ENCODE measurements at places on chromosomes 12 and 14. TPM values are rescaled to one million over a fixed set of nuclear protein-coding genes. Genes with fewer than 3 reads are reported as not detected.

DNA sequence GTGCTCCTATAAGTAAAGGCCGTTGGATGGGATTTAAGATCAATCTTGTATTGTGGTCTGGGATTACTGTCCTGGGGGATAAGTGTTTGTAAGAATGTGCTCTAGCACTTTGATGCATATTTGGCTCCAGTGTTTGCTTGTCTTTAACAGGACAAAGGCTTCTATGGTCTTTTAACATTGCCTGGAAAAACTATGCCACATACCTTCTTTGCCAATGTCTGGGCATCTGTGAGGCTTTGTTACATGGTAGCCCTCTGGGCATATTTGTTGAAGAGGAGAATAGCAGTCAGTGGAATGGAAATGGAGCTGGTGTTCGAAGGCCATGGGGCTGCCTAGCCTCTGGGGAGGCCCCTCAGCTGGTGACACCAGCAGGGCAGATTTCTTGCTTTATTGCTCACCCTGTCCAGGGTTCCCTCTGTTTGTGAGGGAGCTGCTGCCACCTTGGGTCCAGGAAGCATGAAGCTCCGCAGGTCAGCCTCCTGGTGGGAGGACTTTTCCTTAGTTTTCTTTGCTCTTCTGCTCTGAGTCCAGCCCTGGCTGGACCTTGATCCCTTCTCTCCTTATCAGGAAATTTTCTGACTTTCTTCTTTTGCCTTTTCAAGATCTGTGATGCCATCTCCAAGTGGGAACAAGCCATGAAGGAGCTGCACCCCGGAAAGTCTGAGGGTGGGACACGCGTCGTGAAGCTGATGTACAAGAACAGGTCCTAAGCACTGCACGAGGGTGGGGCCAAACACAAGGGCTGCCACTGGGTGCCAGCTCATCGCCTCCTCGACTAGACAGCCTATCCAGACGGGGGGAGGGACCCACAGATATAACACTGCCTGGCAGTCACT, 19.5 kb downstream of the PIGH start:
- no peaks in the 10 kb centered on the region for H3K27me3 ChIP-seq
- no peaks in the 10 kb centered on the region for H3K4me1 ChIP-seq
- H3K4me3 ChIP-seq = no peak overlapping the region
- no peak overlapping the region for H3K27ac ChIP-seq

GRCh38 chr14:78974691-78975090, 804.5 kb downstream of the NRXN3 start:
- H3K27ac ChIP-seq = no peak overlapping the region
- H3K4me3 ChIP-seq = no peak overlapping the region
- no peaks in the 10 kb centered on the region for H3K36me3 ChIP-seq
- no peaks in the 10 kb centered on the region for H3K27me3 ChIP-seq
- no peak for DNase-seq

Gene SLC4A8
- total RNA-seq = 2.4 TPM

- H3K27me3 ChIP-seq = no peaks in the 10 kb centered on the region
- H3K4me3 ChIP-seq = no peak overlapping the region
- peaks cover 9% of the 10 kb centered on the region for H3K4me1 ChIP-seq
- no peak overlapping the region for H3K27ac ChIP-seq
Measured at GRCh38 chr12:60394665-60395064, 798.8 kb downstream of the SLC16A7 start.

DNA sequence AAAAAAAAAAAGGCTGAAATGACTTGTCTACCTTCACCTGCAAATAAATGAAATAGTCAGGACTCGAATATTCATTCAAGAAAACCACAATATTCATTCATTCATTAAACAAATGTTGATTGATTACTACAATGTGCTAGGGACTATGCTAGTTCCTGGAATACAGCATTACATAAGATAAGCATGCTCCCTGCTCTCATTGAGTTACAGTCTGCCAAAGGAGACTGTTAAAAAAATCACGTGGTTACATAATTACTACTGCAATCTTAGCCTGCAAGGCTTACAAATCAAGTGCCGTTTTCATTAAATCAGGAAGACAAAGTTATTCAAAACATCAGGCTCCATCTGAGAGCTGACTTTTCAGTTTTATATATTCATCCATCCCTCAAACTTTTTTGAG, 70.4 kb upstream of the RIC8B start:
- H3K27ac ChIP-seq = no peak overlapping the region
- no peak overlapping the region for H3K4me3 ChIP-seq
- DNase-seq = no peak
- H3K27me3 ChIP-seq = no peaks in the 10 kb centered on the region
- H3K36me3 ChIP-seq = no peaks in the 10 kb centered on the region
- no peaks in the 10 kb centered on the region for H3K4me1 ChIP-seq

Gene RNF212B
- total RNA-seq = not detected

- DNase-seq = no peak
- no peak overlapping the region for H3K27ac ChIP-seq
- H3K4me1 ChIP-seq = no peaks in the 10 kb centered on the region
- H3K36me3 ChIP-seq = no peaks in the 10 kb centered on the region
- no peak overlapping the region for H3K4me3 ChIP-seq
Measured at GRCh38 chr14:65487783-65488494, 75.4 kb downstream of the FUT8 start.

Gene TRAF3
- 18.4 TPM for total RNA-seq

- no peak for DNase-seq
- no peaks in the 10 kb centered on the region for H3K4me1 ChIP-seq
- no peak overlapping the region for H3K27ac ChIP-seq
- H3K36me3 ChIP-seq = no peaks in the 10 kb centered on the region
- no peak overlapping the region for H3K4me3 ChIP-seq
Measured at GRCh38 chr12:84599539-84599938, 313.1 kb downstream of the SLC6A15 start.

Gene DENR
- 46.3 TPM for total RNA-seq

DNA sequence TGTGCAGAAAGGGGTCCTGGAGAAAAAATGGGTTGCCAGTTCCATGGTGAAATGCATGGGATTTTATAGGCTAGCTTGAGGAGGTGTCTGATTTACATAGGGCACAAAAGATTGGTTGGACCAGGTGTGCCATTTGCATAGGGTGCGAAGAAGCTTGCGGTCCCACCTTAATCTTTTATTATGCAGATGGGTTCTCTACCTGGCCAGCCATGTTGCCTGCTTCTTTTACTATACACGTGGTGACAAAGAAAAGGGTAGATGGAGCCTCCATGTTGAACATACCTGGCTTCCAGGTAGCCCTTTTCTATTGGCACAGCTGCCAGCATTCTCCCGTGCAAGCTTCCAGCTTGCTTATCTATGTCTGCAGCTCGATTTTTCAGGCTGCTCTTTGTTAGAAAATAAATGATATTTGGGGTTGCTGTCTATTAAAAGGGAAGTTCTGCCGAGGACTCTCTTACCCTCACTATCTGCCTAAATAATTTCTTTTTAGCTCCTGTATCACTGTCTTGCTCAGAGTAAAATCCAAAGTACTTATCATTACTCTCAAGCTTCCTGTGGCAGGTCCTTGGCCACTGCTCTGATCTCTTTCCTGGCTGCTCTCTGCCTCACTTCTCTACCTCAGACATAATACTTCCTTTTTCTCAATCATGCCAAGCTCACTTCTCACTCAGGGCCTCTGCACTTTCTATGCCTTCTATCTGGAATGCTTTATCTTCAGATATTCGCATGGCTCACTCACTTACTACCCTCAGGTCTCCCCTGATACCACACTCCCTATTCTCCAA, 216.0 kb upstream of the DAAM1 start:
- no peak overlapping the region for H3K27ac ChIP-seq
- no peaks in the 10 kb centered on the region for H3K36me3 ChIP-seq
- H3K4me3 ChIP-seq = no peak overlapping the region

GRCh38 chr14:90677484-90678050, 138.7 kb downstream of the TTC7B start:
- DNase-seq = no peak
- H3K27ac ChIP-seq = peak overlapping the region; percentile 52
- H3K27me3 ChIP-seq = no peaks in the 10 kb centered on the region
- H3K4me3 ChIP-seq = no peak overlapping the region

Gene MMP14
- 486 TPM for total RNA-seq

DNA sequence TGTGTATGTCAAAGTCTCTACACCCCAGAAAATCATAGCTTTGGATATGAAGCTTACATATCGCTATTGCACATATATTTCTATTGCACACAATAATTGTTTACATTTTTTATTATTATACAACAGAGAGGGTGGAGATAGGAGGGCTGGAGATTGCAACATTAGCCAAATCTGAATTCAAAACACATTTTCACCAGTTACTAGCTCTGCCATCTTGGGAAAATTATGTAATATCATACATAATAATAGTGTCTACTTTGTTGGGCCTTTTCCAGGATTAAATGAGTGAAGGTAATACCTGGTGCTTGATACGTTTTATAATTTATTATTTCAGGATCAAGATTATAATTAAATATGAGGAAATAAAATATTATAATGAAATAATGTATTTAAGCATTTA, 507.4 kb upstream of the TBX3 start:
- H3K27me3 ChIP-seq = no peaks in the 10 kb centered on the region
- H3K4me3 ChIP-seq = no peak overlapping the region
- no peak overlapping the region for H3K27ac ChIP-seq
- H3K4me1 ChIP-seq = no peaks in the 10 kb centered on the region
- no peak for DNase-seq
